ENCODE measurements at places on chromosomes 1 and 21.

DNA sequence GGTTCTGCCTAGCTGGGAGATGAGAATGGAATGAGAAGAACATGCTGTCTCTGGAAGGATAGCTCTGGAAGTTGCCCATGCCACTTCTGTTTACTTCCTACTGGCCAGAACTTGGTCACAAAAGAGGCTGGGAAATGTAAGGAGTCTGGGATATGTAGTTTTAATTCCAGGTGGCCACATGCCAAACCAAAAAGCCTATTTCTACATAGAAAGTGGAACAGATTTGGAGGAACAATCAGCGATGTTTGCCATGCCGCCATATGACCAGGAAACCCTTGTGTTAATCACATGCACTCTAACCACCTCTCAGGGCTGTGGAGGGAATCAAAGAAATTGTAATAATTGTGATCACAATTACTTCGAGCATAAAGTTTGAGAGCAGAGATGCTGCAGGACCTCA is 10.0 kb upstream of the OLIG2 start:
- DNase-seq, result no peak

GRCh38 chr1:176854121-176854520 is 310.4 kb downstream of the ASTN1 start:
- no peak for DNase-seq

DNA sequence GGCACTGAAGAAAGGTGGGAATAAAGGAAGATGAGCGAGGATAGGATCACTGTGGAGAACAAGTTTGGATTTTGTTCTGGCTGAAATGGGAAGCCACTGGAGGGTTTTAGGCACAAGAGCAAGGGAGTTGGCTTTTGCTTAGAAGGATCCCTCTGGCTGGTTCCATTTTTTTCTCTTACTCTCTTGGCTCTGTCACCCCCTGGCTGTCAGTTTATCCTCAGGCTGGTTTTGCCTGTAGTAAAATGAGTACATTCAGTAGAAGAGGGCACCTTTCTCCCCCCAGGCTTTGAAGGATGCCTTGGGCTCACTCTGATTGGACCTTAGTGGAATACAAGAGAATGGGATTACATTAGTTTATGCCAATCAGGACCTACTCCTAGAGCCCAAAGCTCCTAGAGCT is 17.1 kb downstream of the CACHD1 start:
- DNase-seq, result no peak

DNA sequence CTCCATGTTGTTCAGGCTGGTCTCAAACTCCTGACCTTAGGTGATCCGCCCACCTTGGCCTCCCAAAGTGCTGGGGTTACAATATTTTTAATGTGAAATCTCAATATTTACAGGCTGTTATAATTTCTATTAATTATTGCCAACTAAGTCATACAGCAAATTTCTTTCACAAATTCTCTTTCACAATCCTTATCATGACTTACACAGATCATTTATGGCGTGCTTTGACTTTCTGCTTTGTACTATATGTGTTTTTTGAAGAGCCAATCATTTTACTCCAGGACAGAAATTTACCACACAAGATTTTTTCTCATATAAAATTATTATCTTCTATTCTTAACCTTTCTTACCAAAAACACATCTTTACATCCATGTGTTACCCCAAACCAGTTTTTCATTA is 1729.9 kb downstream of the NCAM2 start:
- no peak for DNase-seq

- DNase-seq, result no peak
Measured at GRCh38 chr1:16181887-16182719, 26.2 kb upstream of the EPHA2 start.

DNA sequence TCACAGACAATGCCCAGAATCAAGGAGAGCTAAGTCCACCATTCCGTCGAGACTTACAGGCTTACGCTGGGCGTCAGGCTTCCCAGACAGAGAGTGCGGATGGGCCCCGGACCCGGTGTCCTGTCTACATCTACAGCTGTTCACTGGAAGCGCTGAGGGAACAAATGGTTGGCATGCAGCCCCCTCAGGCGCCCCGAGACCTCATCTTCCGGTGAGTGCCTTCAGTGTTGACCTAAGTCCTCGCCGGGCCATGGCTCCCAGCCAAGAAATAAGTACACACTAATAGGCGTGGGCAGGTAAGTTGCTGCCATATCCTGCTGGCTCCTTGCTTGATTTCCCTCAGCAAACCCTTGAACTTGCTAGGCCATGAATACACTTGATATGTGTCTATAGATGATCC is 26.2 kb downstream of the HYI start:
- no peak for DNase-seq

DNA sequence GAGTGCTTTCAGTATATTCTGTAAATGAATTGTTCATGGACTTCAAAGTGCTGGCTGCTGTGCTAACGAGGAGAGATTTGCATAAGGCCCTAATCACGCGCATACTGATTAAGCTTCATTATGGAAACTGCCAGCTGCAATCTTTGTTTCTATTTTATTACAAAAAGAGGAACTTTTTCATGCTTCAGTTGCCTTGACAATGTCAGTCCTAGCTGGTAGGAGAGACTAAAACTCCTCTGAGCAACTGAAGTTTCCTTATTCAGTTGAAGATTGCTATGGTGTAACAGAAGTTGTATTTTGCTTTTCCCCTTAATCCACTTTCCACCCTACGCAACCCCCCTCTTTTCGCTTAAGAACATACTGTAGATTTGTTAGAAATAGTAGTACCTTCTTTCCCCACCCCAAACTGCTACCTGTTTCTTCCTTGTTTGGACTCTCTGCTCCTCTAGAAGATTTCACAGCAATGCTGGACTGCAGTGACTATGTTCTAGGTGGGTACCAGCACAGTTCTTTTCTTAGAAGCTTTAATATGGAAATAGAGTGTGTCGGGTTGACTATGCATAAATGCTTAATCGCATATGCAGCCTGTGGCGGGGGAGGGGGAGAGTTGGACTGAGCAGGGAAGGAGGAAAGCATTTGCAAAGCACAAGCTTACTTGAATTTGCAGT is 108.3 kb downstream of the POU2F1 start:
- DNase-seq, result no peak

DNA sequence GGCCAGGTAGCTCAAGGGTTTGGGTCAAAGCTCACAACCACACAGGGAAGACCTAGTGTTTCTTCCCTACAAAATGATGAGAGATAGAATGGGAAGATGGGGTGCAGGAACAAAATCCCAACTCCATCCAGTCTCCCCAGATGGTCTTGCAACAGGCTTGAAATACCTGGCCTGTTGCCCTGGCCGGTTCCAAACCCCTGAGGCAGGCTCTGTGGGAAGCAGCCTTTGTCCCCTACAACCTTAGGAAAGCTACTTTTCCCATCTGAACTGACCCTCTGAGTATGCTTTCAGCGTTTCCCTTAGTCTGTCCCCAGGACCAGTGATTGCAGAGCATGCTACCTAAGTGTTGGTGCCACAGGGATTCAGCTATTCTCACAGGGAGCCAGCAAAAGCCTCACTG is 104.0 kb downstream of the GDAP2 start:
- no peak for DNase-seq

DNA sequence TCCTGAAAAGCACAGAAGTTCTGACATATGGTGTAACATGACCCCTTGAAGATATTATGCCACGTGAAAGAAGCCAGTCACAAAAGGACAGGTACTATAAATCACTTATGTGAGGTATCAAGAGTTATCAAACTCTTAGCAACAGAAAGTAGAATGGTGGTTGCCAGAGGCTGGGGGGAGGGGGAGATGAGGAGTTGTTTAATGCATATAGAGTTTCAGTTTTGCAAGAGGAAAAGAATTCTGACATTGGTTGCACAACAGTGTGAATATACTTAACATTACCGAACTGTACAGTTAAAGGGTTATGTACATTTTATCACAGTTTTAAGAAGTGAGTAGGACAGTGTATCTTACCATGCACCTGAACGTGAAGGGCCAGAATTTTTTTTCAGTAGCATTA is 80.0 kb downstream of the USP25 start:
- DNase-seq, result no peak

- no peak for DNase-seq
Measured at GRCh38 chr21:33854604-33855003, 61.0 kb downstream of the ATP5PO start.

- no peak for DNase-seq
Measured at GRCh38 chr1:90970208-90970607, 51.6 kb downstream of the ZNF644 start.

- DNase-seq, result no peak
Measured at GRCh38 chr1:245983294-245983967, 523.6 kb downstream of the SMYD3 start.

Data from CD4-positive, alpha-beta T cell treated with Interleukin-17A for 4 hours (primary cell).